ENCODE measurements at places on chromosomes 3 and 15. TPM values are rescaled to one million over a fixed set of nuclear protein-coding genes. Genes with fewer than 3 reads are reported as not detected.

Gene ZNF774
- 2.4 TPM for total RNA-seq

GRCh38 chr3:190004656-190005055 lies 116.0 kb downstream of the P3H2 start:
- H3K27me3 ChIP-seq, result peaks cover 2% of the 10 kb centered on the region
- H3K4me3 ChIP-seq, result no peak overlapping the region
- no peaks in the 10 kb centered on the region for H3K4me1 ChIP-seq
- H3K27ac ChIP-seq, result no peak overlapping the region
- DNase-seq, result no peak

DNA sequence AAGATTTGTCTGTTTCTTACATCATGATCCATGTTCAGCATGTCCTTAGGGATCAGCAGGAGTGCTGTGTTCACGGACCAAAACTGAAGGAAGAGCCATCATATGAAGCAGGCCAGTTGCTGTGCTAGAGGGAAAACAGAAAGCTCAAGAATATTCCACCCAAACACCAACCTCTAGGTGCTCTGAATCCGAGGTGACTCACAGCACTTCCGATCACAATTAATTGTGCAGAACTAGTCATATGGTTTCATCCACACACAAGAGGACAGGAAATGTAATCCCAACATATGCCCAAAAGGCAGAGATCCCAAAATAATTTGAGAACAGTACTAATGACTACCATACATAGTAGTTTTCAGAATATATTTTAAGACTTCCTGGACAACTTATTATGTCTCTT lies 257.9 kb upstream of the KCNH8 start:
- H3K27me3 ChIP-seq, result peaks cover 4% of the 10 kb centered on the region
- no peak overlapping the region for H3K27ac ChIP-seq
- DNase-seq, result no peak
- no peak overlapping the region for H3K4me3 ChIP-seq
- no peaks in the 10 kb centered on the region for H3K36me3 ChIP-seq

DNA sequence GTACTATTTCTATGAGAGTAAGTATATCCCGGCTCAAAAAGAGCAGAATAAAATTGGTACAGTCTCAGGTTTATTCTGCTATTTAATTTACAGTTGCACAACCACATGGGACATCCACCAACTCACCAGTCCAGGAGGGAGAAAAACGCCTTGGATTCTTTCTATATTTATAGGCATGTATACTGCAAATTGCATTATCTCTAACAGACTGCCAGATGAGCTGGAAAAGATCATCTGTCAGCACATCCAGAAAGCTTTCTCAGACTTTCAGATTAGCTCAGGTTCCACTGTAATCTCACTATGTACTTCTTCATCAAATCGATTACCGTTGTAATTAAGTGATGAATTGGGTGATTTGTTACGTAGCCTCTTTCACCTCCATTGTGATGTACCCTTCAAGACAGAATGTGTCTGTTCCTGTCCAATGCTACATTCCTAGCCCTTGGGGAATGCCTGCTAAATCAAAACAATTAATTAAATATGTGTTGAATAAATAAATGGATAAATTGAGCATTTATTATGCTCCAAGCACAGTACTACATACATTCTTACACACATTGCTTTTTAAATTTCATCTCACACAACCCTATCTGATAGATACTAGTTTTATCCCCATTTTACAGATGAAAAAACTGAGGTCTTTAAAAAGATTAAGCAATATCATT lies 38.1 kb upstream of the TMC3 start:
- H3K4me1 ChIP-seq, result peaks cover 10% of the 10 kb centered on the region
- no peak overlapping the region for H3K4me3 ChIP-seq
- DNase-seq, result no peak
- peaks cover 18% of the 10 kb centered on the region for H3K27me3 ChIP-seq
- H3K36me3 ChIP-seq, result no peaks in the 10 kb centered on the region

DNA sequence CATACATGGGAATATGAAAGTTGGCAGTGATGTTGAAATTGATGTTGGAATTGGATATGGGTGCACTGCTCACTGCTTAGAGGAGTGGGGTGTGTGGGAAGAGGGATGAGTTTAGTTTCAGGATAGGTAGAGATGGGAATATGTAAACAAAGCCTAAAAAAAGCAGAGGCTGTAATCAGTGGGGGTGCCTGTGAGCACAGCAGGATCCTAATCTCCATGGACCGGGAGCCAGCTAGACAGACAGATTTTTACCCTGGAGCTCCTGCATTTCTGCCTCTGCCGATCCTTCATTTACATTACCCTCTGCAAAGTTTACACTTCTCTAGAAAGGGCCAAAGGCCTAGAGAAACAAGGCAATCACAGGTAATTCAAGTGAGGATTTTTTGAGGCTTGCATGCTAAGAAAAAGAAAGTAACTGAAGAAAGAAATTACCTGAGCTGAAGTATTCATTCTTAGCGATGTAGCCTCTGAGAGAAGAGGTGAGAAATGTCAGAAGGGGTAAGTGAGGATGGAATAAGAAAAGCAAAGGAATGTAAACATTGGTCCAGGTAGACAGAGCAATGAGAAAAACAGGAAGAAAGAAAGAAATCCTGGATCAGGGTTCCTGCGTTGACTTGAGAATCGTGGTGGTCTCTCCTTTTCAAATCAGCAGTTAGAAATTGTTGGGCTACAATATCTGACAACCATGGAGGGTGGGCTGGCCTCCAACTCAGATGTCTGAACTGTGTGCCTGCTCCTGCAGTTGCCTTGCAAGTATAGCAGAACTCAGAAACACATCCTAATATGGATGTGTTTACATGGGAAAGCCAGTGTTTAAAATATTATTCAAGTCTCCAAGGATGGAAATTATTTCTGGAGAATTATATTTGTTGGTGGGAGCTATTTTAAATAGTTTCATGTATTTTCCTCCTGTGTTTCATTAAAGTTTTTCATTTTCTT lies 79.8 kb downstream of the CRTC3 start:
- peaks cover 29% of the 10 kb centered on the region for H3K36me3 ChIP-seq
- peak overlapping the region; percentile 72 for H3K27ac ChIP-seq
- no peaks in the 10 kb centered on the region for H3K27me3 ChIP-seq
- no peak for DNase-seq
- no peak overlapping the region for H3K4me3 ChIP-seq
- peaks cover 22% of the 10 kb centered on the region for H3K4me1 ChIP-seq

DNA sequence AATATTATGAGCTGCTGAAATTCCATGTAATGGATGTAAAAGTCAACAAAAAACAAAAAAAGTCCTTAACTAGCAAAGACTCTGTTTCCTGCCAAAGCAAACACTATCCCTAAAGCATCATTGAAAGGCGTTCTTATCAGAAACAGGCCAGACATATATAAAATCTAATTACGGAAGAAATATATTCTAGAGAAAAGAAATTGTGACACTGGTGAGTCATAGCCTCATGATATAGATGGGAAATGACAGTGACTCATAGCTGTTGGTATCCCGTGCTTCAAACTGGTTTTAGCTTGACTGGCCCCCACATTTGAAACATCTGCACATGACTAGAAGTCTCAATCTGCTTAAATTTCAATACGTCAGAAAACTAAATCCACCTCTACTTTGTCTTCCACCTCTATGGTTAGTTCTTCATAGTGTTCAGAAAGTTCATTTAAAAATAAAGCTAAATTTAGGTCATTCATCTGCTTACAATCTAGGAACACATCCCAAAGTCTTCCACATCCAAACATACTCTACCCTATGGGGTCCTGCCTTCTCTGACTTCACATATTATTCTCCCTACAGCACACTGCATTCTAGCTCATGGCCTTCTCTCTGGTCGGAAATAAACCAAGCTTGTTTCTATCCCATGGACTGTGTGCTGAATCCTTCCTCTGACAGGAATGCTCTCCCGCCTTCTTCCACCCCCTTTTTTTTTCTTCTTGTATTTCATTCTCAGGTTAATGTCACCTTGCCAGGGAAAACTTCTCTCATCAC lies 456.3 kb upstream of the ARRDC4 start:
- H3K27me3 ChIP-seq, result no peaks in the 10 kb centered on the region
- DNase-seq, result no peak
- no peaks in the 10 kb centered on the region for H3K36me3 ChIP-seq
- H3K4me1 ChIP-seq, result no peaks in the 10 kb centered on the region
- no peak overlapping the region for H3K27ac ChIP-seq

GRCh38 chr15:67006083-67007065 lies 59.0 kb upstream of the SMAD3 start:
- H3K4me3 ChIP-seq, result no peak overlapping the region
- H3K4me1 ChIP-seq, result peaks cover 7% of the 10 kb centered on the region
- no peak for DNase-seq
- no peak overlapping the region for H3K27ac ChIP-seq
- peaks cover 8% of the 10 kb centered on the region for H3K27me3 ChIP-seq
- H3K36me3 ChIP-seq, result no peaks in the 10 kb centered on the region

Gene KBTBD13
- total RNA-seq, result not detected

- no peak overlapping the region for H3K4me3 ChIP-seq
- peaks cover 34% of the 10 kb centered on the region for H3K4me1 ChIP-seq
- peaks cover 7% of the 10 kb centered on the region for H3K27me3 ChIP-seq
- H3K27ac ChIP-seq, result no peak overlapping the region
- no peak for DNase-seq
Observed at GRCh38 chr3:124657138-124657537, 73.1 kb upstream of the UMPS start.

DNA sequence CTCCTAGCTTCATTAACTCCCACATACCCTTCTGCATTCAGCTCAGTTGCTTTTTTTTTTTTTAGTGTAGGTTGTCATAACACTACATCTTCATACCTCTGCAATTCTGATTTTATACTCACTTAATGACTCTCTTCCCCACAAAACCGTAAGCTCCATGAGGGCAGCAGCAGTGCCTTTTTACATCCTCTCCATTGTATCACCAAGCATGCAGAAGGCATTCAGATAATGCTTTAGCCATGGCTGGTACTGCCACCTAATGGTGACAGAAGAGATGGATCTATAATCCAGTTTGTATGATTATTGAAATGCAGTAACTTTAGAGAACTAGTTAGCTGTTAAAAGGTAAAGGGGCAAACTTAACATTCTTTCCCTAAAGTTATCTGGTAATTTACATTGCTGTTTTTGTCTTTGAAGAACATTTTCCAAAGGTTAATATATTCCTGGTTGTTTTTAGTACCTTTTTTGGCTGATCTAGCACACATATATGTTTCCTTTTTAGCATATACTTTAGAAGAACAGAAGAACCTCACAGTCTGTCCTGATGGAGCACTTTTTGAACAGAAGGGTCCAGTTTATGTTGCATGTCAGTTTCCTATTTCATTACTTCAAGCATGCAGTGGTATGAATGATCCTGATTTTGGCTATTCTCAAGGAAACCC lies 36.8 kb downstream of the ATP1B3 start:
- H3K27ac ChIP-seq, result no peak overlapping the region
- no peak for DNase-seq
- peaks cover 4% of the 10 kb centered on the region for H3K4me1 ChIP-seq
- no peak overlapping the region for H3K4me3 ChIP-seq
- peaks cover 35% of the 10 kb centered on the region for H3K36me3 ChIP-seq

DNA sequence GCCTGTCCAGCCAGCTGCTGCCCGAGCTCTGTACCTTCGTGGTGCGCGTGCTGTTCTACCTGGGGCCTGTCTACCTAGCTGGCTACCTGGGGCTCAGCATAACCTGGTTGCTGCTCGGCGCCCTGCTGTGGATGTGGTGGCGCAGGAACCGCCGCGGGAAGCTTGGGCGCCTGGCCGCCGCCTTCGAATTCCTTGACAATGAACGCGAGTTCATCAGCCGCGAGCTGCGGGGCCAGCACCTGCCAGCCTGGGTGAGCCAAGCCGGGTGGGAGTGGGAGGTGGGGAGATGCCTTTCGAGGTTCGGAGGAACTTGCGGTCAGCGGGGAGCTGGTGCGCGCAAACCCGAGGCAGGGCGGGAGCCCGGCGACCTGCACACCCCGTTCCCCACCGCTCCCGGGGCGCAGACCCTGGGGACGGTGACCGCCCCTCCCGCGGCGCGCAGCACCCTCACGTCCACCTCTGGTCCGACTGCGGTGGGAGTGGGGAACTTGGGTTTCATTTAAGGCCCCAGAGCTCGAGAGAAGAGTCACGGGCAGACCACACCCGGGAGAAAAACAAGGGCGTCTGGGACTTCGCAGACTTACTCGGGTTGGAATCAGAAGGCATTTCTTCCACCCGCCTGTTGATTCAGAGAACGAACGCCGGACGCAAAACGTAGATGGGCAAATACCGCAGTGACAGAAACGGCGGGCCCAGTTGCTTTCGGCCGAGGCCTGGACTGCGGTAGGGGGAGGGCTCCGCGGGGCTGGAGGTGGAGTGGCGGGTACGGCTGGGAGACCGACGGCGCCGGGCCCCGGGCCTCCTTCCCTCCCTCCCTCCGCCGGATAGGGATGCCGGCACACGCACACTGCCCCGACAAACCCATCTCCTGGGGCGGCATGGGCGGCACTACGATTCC lies 708 bp downstream of the ESYT3 start:
- H3K27ac ChIP-seq, result no peak overlapping the region
- H3K27me3 ChIP-seq, result peaks cover 56% of the 10 kb centered on the region
- peak overlapping the region; percentile 65 for H3K4me3 ChIP-seq
- no peak for DNase-seq

GRCh38 chr15:44296625-44297524 lies 8.4 kb downstream of the GOLM2 start:
- peaks cover 17% of the 10 kb centered on the region for H3K4me1 ChIP-seq
- H3K27ac ChIP-seq, result no peak overlapping the region
- peaks cover 29% of the 10 kb centered on the region for H3K36me3 ChIP-seq
- DNase-seq, result no peak
- H3K27me3 ChIP-seq, result no peaks in the 10 kb centered on the region
- no peak overlapping the region for H3K4me3 ChIP-seq

- no peak for DNase-seq
- no peaks in the 10 kb centered on the region for H3K4me1 ChIP-seq
- no peak overlapping the region for H3K4me3 ChIP-seq
Observed at GRCh38 chr3:869734-870133, 223.1 kb upstream of the CNTN6 start.

Gene MRPL3
- total RNA-seq, result 55.6 TPM

- peaks cover 3% of the 10 kb centered on the region for H3K27me3 ChIP-seq
- no peaks in the 10 kb centered on the region for H3K36me3 ChIP-seq
- H3K4me1 ChIP-seq, result no peaks in the 10 kb centered on the region
- H3K27ac ChIP-seq, result no peak overlapping the region
- no peak overlapping the region for H3K4me3 ChIP-seq
Observed at GRCh38 chr3:153970047-153970446, 151.1 kb upstream of the ARHGEF26 start.

Gene HIGD2B
- total RNA-seq, result not detected

Gene WDR93
- not detected for total RNA-seq

GRCh38 chr3:123152687-123153086 lies 49.1 kb upstream of the SEC22A start:
- DNase-seq, result no peak
- H3K4me1 ChIP-seq, result peaks cover 1% of the 10 kb centered on the region
- H3K4me3 ChIP-seq, result no peak overlapping the region
- no peak overlapping the region for H3K27ac ChIP-seq
- peaks cover 43% of the 10 kb centered on the region for H3K36me3 ChIP-seq

- peaks cover 15% of the 10 kb centered on the region for H3K4me1 ChIP-seq
- H3K4me3 ChIP-seq, result no peak overlapping the region
- no peaks in the 10 kb centered on the region for H3K27me3 ChIP-seq
- H3K36me3 ChIP-seq, result peaks cover 6% of the 10 kb centered on the region
- H3K27ac ChIP-seq, result no peak overlapping the region
Observed at GRCh38 chr3:113560831-113561623, 28.7 kb downstream of the SIDT1 start.

GRCh38 chr3:194062830-194063229 lies 73.1 kb upstream of the HES1 start:
- no peak overlapping the region for H3K27ac ChIP-seq
- H3K36me3 ChIP-seq, result no peaks in the 10 kb centered on the region
- H3K4me1 ChIP-seq, result peaks cover 2% of the 10 kb centered on the region
- DNase-seq, result no peak
- peaks cover 36% of the 10 kb centered on the region for H3K27me3 ChIP-seq

Measured in activated naive CD8-positive, alpha-beta T cell treated with anti-CD3 and anti-CD28 coated beads, Interleukin-2, amount 10 ng/mL, durations not matched to agents 7 days and 5 days (primary cell).